HCT116 (cell line): ENCODE measurements at places on chromosomes 2 and 18.

GRCh38 chr18:39208190-39208589 lies 1642.6 kb upstream of the CELF4 start:
- no peak for DNase-seq

DNA sequence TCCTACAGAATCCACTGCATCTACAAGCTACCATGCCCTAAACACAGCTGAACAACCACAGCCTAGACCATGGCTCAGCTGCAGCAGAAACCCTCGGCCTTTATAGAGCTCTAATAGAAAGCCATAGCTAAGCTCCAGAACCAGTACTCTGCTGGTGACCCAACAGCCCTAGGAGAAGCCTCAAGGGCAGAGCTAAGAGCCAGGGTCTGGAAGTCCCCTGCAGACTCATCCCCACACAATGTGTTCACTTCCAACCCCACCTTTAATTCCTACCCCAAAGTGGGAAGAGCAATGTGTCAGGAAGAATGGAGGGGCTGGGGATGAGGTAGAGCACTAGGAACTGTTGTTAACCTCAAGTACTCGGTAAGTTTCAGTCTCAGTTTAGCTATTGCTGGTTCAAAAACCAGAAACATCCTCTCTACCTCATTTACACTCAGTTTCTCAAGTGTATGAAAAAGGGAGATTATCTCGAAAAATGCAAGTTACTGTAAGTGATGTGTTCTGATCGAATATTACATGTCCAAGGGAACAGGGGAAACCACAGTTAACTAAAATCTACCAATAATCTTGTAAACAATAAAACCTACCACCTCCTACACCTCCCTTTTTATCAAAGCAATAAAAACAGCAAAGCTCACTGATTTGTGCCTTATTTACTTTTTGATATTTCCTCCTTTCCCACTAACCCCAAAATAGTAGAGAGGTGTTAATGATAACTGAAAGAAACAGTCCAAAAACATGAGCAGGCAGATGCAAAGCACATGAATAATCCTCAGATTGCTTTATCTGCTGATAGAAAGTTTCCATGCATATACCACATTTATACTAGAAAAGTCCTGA lies 36.2 kb downstream of the THADA start:
- no peak for DNase-seq

- DNase-seq: no peak
Observed at GRCh38 chr2:37375741-37376288, 31.4 kb downstream of the QPCT start.

DNA sequence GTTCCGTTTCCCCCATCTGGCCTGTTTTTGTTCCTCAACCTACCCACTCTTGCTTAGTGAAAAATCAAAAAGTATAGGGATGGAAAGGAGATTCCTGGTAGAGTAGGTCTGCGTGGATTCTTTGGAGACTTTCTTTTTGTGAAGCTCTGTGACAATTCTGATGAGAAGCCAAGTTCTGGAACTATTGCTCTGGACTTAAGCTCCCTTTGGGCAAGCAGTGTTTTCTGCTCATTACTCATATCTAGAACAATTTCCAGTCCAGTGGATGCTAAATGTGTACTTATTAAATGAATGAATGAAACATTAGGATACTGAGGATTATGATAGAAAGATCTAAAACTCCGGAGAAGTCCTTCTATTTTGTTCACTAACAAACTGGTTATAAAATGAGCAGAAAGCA lies 76.5 kb downstream of the SOCS6 start:
- no peak for DNase-seq

DNA sequence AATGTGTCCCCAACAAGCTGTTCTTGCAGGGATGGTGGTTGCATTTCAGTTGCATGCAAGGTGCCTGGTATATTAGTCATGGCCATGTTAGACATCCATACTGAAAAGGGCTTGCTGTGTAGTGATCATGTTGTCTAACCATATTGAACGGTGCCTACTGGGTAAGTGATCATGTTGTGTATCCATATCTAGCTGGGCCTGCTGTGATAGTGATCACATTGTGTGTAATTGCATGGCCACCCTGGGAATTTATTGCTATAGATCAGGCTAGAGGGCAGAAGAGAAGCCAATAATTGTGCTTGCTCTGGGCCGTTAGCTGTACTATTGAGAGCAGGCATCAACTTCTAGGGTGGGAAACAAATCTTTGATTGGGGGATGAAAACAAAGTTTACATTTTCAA lies 9.8 kb upstream of the EPC2 start:
- no peak for DNase-seq

- no peak for DNase-seq
Observed at GRCh38 chr2:115389024-115389423, 946.6 kb downstream of the DPP10 start.

DNA sequence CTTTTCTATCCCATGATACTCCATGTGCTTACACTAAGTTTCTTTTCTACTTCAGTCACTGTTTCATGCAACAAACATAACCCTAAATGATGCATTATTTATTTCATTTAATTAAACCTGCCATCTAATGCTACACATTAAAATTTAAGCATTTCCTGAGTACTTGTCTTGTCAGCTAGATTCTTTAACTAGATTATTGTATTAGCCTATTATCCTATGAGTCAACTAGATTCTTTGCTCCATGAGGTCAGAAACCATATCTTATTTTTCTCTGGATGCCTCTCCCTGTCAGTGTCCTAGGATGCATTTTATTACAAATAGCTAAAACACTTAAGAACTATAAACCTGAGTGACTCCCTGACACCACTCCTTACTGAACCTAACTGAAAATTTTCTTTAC lies 652.4 kb downstream of the SLC4A3 start:
- DNase-seq: no peak

GRCh38 chr2:4354678-4355077 lies 651.3 kb downstream of the DCDC2C start:
- DNase-seq: no peak

DNA sequence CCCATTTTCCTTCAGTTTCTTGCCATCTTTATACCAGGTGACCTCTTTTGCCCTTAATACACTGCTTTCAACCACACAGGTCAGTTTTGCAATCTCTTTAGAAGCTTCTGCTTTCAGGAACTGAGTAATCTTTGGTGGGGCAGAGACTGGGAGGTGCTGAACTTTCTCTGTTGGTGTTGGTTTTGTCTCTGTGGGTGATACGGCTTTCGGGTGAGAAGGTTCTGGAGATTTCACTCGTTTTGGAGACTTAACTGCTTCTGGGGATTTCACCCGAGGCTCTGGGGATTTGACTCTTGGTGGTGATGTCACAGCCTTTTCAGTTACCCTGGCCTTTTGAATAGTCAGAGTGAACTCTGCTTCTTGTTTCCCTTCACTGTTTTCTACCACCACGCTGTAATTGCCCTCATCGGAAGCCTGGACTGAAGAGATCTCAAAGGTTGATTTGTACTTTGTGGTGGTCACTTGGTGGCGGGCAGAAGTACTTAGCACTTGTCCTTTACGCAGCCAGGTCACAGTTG lies 50.4 kb downstream of the PLEKHA3 start:
- DNase-seq: no peak

DNA sequence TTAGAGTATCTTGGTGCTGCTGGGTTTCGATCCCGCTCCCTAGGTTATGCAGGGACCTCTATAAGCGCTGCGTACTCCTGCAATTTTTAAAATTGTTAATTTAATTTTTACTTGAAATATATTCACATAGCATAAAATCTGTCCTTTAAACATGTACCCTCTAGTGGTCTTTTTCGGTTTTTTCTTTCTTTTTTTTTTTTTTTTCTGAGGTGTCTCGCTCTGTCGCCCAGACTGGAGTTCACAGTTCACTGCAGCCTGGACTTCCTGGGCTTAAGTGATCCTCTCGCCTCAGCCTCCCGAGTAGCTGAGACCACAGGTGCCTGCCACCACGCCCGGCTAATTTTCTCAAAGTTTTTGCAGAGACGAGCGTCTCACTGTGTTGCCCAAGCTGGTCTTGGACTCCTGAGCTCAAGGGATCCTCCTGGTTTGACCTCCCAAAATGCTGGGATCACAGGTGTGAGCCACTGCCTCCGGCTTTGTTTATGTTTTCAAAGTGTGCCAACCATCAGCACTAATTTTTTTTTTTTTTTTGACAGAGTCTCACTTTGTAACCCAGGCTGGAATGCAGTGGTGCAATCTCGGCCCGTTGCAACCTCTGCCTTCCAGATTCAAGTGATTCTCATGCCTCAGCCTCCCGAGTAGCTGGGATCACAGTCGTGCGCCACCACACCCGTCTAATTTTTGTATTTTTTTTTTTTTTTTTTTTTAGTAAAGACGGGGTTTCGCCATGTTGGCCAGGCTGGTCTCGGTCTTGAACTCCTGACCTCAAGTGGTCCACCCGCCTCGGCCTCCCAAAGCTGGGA lies 585 bp upstream of the MOB1A start:
- DNase-seq: no peak

- DNase-seq: no peak
Observed at GRCh38 chr2:74573747-74574562, 19.4 kb downstream of the DOK1 start.

DNA sequence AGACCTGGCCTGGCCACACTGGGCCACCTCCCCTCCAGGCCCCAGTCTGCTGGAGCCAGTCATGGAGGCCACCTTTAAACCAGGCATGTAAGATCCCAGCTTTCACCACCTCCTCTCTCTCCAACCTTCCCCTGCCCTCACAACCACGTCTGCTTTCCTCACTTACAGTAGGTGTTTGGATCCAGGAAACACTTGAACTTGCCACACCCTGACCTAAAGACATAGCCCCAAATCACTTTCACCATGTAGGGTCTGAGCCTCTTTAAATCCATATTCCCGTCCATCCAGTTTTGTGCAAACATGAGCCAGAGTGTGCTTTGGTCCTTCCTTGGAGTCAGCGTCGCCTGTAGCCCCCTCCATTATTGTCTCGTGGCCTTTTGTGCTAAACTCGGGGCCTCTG lies 66.8 kb downstream of the NRP2 start:
- DNase-seq: no peak

DNA sequence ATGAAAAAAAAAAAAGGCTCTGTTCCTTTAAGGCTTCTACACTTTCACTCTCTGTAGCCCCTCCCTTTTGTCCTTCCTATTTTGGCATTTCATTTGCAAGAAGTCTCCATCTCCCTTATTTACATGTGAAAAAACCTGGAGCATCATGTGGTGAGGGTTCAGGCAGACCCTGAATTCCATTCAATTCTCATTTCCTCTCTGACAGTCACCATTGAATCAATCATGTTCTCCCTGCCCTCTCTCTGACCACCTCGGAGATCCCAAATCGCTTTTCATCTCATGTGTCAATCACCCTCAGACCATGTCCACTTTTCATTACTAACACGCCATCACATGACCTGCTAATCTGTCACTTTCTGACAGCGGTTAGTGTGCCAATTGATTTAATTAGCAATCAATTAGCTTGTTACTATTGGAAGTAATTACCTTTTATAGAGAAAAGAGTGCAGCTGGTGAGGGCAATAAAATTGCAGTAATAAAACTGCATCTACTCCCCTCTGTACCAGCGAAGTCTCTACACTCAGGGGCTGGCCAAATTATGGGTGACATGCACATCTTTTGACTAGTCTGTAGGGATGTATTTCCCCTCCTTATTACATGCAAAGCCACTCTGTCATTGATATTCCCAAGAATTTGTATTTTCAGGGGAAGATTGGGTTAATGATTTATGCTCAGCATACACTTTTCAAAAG lies 317.4 kb downstream of the EN1 start:
- no peak for DNase-seq

- DNase-seq: no peak
Observed at GRCh38 chr2:96130483-96130882, 7.8 kb downstream of the ASTL start.

- DNase-seq: no peak
Observed at GRCh38 chr2:78020491-78020890, 498.3 kb upstream of the LRRTM4 start.

DNA sequence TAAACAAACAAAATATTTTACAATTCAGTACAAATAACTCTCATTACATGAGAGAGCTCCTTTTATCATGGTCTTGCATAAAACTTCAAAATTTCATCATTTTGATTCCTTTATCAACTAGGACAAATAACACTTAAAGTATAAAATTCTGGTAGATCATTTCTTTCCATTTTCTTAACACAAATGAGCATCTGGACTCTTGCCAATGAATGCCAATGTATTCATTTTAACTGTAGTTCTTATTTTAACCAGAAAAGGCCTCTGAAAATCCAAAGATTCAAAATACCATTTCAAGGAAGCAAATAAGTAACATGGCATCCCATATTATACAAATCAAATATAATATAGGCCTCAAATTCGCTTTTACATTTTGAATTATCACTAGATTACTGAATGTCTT lies 13.8 kb upstream of the POU3F3 start:
- no peak for DNase-seq

GRCh38 chr2:3539836-3540235 lies 18.3 kb downstream of the RNASEH1 start:
- no peak for DNase-seq

- DNase-seq: no peak
Observed at GRCh38 chr2:37365669-37366068, 21.2 kb downstream of the QPCT start.

- no peak for DNase-seq
Observed at GRCh38 chr2:96344011-96344410, 8.4 kb downstream of the NCAPH start.

DNA sequence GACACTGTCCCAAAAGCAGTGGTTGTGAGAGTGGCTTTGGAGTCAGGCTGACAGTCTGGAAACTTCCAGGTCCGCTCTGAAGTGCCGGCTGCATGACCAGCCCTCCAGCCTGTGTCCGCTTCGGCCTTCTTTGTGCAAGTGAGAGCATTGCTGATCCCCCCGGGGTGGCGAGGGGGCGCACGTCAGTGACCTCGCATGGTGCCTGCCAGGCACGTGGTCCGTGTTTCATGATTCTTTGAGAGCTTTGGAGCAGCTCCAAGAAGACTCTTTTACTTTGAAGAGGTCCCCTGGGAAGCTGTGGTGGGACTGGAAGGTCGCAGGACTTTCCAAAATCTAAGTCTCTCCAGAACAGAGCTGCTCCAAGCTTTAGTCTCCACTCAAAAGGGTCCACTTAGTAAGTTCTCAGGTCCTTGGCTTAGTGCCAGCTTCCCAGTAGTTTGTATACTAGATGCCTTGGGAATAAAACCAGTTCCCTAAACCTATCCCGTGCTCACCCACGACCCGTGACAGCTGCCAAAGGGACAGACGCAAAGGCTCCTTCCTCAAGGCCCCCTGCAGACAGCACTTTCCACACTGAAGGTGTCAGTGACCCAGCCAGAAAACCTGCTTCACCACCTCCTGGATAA lies 68.8 kb downstream of the ADI1 start:
- no peak for DNase-seq

DNA sequence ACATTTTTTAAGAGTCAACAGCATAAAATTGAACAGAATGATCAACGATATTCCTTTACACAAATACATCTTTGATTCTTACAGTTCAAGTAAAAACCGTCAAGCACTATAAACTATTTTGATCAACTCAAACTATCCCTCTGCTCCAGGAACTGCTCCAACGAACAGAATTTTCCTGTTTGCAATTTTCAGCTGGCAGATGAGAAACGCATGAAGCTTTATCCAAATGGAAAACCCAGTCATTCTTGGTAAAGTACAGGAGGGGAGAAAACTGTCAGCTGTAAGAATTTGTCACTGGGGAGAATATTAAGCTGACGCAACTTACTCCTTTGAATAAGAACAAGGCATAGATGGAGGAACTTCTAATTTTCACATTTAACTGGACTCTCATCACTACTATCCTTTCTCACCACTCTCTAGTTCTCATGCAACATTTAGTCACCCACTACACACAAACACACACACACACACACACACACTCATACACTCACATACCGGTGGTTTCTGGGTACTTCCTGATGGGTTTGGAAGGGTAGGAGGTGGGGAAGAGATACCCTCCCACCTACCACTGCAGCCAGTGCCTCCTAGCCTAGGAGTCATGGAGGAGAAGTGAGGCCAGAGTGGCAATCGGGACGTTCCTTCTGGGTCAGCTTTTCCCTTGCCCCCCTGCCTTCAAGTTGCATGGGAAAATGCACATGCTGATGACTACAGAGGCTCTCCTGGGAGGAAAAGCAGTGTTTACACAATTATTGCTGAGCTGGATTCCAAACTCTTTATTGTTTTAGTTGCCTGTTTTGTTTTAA lies 54.0 kb upstream of the SPATS2L start:
- DNase-seq: no peak
